ENCODE measurements at places on chromosomes 16 and 17.

DNA sequence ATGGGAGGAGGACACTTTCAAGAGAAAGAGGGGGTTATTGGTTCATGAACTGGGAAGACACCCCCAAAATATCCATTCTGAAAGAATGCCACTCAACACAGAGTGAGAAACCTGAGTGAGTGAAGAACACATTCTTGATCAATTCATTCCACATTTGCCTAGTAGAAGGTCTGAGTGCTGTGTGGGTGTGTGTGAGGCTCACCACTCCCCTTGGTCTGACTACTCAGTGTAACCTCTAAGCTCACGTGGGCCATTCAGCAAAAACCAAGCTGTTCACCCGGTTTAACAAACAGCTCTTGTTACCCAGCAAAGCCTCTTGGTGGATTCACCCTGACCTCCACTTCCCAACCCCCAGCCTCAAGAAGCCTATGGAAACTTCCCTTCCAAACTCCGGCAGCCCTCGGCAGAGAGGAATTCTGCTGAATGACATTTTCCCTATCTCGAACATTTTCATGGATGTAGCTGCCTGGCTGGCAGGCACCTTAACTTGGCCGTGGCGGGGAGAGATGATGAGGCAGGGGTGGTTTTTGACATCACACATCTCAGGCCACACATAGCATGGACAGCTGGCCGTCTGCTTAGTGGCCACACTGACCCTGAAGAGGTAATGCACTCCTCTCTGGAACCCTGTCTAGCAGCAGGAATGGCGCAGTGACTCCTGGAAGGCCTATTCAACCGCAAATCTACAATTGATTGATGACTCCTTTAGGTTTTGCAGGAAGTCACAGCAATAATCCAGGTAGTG, 11.6 kb downstream of the ST6GALNAC1 start:
- no peak for DNase-seq

DNA sequence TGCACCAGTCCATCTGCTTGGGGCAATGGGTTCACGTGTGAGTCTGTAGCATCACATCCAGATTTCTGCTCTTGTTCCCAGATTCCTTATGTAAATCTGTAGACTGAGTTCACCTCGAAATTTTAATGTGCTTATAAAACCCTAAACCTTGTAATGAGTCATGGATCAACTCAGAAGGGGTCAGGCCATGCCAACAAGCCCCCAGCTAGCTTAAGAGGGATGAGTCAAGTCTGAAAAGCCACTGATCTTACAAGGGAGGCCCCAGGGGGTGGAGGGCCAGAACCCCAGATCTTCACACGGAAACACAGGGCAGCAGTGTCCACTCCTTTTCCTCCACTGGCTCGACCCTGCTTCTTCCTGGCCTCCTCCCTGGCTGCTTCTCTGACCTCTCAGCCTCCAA, 399.1 kb upstream of the CDH5 start:
- DNase-seq = no peak

DNA sequence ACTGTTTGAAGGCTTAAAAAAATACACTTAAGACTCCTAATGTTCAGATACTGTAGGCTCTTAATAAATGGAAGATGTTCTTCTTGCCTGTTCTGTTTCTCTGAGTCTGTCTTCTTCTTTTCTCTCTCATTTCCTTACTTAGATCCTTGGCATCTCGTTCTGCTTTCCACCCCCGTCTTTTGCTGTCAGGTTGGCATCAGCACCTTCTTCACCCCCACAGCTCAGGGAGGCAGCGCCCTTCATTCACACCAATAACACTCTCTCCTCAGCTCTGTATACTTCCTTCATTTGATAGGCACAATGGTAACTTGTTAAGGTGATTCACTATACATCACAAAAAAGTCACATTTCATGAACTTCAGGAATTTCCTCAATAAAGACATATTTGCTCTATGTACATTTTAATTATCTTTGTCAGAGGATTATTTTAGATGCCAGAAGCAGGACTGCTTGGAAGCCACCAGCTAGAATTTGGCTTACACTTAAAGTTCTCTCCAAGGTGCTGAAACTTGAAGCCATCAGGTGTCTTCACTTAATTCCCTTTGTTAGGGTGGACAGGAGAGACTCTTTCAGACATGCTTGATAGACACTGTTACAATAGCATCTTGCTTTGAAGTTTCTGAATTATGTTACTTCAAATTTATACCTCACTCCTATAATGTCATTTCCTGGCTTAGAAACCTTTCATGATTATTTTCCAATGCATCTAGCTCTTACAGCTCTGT, 670.1 kb upstream of the C16orf82 start:
- DNase-seq = no peak

GRCh38 chr17:8745586-8746500, 1.2 kb upstream of the CCDC42 start:
- peak; percentile 80 for DNase-seq

- DNase-seq = no peak
These were observed 11.5 kb downstream of the TRIM25 start for GRCh38 chr17:56902348-56902747.
